ENCODE measurements at places on chromosomes 11 and 22. TPM values are rescaled to one million over a fixed set of nuclear protein-coding genes. Genes with fewer than 3 reads are reported as not detected.
A peak's percentile ranks its signal among the peaks of the same experiment; 100 is the strongest.

NRIP3 gene
- total RNA-seq: 2.4 TPM

FGF19 gene
- not detected for total RNA-seq

OR8H1 gene
- not detected for total RNA-seq

DNA sequence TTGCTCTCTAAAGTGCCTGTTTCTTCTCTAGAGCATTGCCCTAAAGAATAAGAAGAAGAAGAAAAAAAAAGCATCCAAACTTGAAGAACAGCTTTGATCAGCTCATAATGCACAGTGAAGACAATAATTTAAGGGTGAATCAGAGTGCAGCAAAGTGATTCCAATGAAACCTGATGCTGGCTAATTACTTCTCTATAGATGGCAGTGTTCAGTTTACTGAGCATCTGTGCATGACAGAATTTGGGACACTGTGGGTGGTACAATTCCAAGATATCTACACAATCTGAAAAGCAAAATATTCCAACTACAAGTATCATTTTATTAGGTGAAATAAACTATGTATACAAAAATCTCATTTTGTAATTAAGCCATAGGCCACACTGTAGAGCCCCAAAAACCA, 450.5 kb upstream of the CCDC90B start:
- no peak for ATAC-seq

GRCh38 chr11:118608360-118609227, 1.2 kb downstream of the PHLDB1 start:
- ATAC-seq: peak; percentile 66
